Foreskin keratinocyte (primary cell): ENCODE measurements at places on chromosomes 16 and 17.
A peak's percentile ranks its signal among the peaks of the same experiment; 100 is the strongest.

- peak; percentile 43 for DNase-seq
These were observed at the start of gene SCRN2 for GRCh38 chr17:47840742-47841487. TSS of gene SCRN2 (minus strand) at chr17:47841273. CDS start at chr17:47840843, 430 bp downstream.

DNA sequence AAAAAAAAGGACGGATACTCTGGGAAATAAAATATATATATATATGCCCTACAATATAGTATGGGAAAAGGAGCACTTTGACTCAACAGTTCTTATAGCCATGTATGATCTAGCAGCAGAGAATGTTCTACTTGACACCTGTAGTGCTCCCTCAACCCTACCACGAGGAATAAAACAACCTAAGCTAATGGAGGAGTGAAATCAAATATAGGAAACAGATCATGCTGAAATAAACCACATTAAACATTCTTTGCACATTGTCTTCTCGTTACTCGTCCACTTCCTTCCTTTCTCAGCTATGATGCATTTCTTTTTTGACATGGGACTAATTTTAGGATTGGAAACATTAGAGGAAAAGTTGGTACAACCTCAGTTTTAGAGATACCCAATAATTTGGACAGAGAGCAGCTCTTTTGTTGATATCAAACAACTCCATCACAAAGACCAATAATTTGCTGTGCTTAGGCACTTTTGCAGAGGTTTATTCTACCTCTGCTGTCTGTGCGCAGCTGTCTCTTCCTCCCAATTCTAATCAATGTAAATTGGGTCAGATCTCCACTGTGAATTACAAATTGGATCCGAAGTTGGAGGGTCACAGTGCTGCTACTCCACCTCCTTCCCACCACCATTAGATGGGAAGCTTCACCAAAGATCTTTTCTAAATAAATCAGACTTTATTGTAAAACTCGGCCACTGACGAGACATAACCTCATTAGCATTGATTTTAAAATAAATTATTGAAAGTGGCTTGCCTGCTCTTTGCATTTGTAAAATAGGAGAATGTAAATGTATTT is 65.8 kb downstream of the SNX11 start:
- no peak for DNase-seq

DNA sequence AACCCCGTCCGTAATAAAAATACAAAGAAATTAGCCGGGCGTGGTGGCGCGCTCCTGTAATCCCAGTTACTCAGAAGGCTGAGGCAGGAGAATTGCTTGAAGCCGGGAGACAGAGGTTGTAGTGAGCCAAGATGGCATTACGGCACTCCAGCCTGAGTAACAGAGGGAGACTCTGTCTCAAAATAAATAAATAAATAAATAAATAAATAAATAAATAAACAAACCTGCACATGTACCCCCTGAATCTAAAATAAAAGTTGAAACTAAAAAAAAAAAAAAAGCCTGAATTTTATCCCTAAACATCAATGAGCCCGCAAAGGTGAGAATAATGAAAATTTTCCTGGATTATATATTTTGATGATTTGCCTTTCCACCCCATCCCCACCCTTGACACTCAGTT is 124.7 kb downstream of the CDH11 start:
- DNase-seq, result no peak

- no peak for DNase-seq
These were observed 95.2 kb downstream of the CCDC182 start for GRCh38 chr17:57649731-57650484.

GRCh38 chr17:29566473-29567303 is at the start of gene ABHD15:
TSS of gene ABHD15 (minus strand) at chr17:29567037. CDS start at chr17:29566966, 71 bp downstream.
- peak; percentile 42 for DNase-seq

DNA sequence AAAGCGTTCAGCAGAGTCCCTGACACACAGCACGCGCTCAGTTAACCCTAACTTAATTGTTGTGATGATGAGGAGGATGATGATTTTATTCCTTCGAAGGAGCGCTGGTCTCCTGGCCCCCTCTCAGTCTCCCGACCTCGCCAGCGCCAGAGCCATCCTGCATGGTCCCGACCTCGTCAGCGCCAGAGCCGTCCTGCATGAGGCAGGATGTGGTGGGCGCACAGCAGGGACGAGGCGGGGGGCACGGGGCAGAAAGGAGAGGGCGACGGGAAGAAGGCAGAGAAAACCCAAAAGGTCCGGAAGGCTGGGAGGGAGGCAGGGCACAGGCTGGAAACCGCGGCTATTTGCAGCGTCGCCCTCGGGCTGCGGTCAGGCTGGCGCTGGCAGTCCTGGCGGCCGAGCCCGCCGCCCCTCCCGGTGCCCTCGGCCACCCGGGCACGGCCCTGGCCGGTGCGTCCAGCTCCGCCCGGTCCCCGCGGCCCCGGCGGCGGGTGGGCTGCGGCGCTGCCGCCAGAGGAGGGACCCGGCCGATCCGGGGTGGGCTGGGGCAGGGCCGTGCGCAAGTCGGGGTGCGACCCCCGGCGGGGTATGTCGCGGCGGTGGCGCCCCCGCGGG is 3.0 kb upstream of the TAC4 start:
- DNase-seq, result no peak

DNA sequence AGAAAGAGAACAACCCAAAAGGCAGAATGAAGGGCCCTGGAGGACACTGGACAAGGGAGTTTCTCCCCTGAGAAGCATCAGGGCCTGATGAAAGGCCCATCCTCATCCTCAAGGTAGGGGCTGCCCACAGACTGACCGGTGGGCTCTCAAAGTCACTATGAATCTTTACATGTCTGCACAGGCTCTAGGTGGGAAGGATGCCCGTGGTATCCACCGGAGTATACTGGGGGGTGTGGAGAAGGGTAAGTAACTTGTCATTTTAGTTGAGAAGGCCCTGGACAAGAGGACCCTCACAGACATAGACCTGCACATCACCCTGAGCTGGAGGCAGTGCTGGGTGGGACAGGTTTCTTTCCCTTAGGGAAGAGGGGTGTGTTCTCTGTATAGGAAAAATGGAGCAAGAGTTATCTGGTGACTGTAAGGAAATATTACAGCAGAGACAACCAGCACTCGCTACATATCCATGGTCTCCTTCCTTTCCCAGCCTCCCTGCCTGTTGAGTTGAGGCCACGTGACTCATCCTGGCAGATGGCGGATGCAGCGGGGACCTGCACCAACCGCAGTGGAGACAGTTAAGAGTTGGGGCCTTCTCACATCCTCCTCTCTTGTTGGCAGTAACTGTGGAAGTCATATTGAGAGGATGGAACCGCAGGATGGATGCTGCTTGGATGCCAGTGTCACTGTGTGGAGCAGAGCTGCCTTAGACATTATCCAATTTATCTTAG is 45.6 kb upstream of the KCNJ12 start:
- no peak for DNase-seq

GRCh38 chr17:45149037-45149668 is 878 bp downstream of the HEXIM1 start:
- DNase-seq, result peak; percentile 66
